Fibroblast of lung (primary cell): ENCODE measurements at places on chromosomes 4 and X.
A peak's percentile ranks its signal among the peaks of the same experiment; 100 is the strongest.

GRCh38 chr4:5198656-5199541 lies 147.6 kb downstream of the STK32B start:
- DNase-seq: no peak

DNA sequence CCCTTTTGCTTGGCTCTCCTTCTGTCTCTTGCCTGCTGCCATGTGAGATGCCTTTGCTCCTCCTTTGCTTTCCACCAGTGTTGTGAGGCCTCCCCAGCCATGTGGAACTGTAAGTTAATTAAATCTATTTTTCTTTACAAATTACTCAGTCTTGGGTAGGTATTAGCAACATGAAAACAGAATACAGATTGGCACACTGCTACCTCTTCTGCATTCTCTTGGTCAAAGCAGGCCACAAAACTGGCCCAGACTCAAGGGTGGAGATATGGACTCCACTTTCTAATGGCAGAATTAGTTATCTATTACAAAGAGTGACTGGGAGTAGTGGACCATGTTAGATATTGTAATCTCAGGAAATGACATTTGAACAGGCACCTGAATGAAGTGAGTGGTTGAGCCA lies 21.5 kb upstream of the CCDC149 start:
- no peak for DNase-seq

GRCh38 chrX:48569958-48570357 lies 4.3 kb upstream of the RBM3 start:
- DNase-seq: no peak

- peak; percentile 91 for DNase-seq
Measured at GRCh38 chr4:119659576-119659975, 31.0 kb upstream of the PDE5A start.

GRCh38 chrX:150736475-150736874 lies 43.3 kb downstream of the MTMR1 start:
- no peak for DNase-seq

DNA sequence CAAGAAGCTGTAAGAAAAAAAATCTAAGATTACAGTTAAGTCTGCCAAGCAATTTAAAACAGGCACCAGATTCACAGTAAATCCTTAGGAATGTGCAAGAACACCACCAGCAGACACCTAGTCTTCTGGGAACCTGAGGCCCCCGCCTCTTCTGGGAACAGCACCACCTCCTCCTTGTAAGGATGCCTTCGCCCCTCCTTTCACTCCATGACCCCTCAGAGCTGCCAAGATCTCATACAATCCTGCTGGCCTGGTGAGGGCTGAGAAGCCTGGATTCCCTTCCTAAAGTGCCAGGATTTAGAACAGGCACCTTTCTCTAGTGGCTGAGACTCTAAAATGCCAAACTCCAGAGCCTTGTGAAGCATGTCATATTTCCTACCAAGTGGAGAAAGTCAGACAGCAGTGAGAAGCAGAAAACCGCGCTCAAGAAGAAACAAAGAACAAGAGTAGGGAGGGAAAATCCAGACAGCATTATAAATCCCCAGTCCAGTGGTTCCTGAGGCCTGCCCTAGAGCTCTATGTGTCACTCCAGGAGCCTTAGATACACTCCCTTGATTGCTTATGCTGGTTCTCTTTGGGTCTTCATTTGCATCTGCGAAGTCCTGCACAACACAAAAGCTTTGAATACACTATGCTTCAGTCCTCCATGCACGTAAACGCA lies 166.4 kb downstream of the TSPAN5 start:
- DNase-seq: no peak

GRCh38 chr4:4771160-4771559 lies 88.3 kb upstream of the MSX1 start:
- DNase-seq: no peak

GRCh38 chr4:96352051-96352517 lies 512.2 kb downstream of the PDHA2 start:
- DNase-seq: peak; percentile 25

GRCh38 chr4:8765631-8766590 lies 105.7 kb downstream of the HMX1 start:
- no peak for DNase-seq

DNA sequence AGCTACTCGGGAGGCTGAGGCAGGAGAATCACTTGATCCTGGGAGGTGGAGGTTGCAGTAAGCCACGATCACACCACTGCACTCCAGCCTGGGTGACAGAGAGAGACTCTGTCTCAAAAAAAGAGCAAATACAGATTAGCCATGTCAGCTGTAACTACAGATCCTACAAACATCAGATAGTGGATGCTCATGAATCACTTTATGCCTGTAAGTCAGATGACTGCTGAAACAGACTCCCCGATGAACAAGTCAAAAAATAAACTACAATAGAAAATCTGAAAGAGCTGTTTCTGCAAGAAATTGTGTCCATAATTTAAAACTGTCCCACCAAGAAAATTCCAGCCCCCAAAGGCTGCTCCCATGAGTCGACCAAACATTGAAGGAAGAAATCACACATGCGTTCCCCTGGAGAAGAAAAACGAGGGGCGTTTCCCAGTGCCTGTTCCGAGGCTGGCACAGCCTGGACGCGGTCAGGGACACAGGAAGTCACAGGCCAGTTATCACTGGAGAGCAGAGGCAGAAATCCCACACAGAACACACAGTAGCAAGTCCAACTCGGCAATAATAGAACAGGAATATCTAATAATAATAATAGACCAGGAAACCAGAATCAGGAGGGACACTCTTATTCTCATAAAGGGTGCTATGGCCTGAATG lies 30.0 kb upstream of the GTPBP6 start:
- DNase-seq: no peak

GRCh38 chrX:71367396-71367795 lies 1.2 kb downstream of the TAF1 start:
- DNase-seq: no peak

DNA sequence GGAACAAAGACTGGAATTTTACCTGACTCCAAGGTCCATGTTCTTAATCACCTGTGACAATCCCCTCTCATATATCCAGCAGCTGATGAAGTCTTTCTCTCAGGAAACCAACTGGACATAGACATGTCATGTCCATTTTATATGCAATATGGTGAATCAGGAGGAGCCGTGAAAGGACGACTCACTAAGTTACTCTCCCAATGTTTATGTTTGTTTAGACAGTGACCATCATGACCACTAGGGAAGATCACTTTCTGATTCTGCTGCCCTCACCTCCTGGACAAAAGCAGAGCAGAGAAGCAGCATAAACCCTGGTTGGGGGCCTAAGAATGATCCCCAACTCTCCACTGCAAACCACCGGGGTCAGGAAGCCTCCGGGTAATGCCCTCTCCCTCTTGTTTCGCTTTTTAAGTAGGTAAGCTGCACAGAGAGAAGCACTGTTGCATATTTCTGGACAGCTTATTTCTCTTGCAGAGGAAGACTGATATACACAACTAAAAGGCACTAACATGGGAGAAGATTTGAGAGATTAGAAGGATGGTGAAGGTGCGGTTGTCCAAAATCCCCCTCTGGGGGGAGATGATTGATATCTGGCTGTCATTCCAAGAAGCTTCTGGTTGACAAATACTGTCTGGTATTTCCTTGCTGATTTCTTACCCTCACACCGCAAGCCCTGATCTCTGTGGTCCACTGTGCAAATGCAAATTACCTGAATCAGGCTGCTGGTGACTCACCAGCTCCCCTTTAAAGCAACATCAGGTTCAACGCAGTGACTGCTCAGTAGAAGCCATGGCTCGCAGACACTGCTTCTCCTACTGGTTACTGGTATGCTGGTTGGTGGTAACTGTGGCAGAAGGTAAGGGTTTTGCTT lies at the start of gene ODAPH:
Gene ODAPH, plus strand, starts transcription at position 773 of the 871 bp plus-strand sequence. Its CDS starts 17 bp downstream, at position 790.
- peak; percentile 92 for DNase-seq

DNA sequence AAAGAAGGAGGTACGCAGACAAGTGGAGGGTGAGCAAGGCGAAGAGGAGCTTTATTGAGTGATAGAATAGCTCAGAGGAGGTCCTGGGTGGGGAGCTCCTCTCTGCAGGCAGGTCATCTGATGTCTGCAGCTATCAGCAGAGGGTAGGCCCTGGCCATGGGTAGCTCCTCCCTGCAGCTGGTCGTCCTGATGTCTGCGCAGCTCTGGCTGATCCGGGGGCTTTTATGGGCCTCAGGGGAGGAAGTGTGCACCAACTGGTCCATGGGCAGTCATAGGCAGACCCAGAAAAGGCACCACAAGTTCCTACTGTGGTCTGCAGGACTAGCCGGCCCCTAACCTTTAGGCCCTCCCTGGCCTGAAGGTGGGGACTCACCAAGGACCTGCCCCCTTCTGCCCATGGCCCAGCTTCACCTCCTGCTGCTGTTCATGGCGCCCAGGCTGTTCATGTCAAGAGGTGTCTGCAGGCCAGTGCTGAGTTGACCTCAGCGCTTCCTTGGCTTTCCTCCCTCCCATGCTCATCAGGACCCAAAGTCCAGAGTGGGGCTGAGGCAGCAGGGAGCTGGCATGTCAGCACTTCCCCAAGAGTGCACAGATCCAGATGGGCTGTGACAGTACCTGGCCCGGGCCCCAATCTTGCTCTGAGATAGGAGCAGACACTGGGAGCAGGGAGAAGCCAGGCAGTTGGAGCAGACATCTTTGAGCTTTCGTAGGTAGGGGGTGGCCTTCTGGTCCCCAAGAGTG lies 46.1 kb downstream of the ARAP2 start:
- DNase-seq: no peak

GRCh38 chr4:1494416-1495315 lies 88.4 kb upstream of the NKX1-1 start:
- DNase-seq: no peak

- DNase-seq: no peak
Measured at GRCh38 chrX:69067841-69068240, 97.4 kb downstream of the PJA1 start.

DNA sequence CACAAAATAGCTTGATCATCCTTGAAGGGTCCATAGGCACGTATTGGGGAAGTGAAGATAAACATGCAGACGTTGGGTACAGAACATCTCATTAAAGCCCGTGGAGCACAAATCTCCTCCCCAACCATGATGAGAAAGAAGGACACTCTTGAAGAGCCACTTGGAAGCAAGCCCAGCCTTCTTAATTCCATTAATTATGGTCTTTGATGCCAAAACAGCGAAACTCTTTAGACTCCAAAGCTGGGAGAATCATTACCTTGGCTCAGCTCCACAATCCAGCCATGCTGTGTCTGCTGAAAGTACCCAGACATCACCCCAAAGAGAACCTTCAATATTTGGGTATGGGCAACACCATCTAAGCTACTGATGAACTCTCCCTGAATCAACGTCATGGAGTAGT lies 169.0 kb upstream of the MBNL3 start:
- DNase-seq: no peak

GRCh38 chr4:98937986-98938720 lies 9.2 kb upstream of the EIF4E start:
- DNase-seq: peak; percentile 23

DNA sequence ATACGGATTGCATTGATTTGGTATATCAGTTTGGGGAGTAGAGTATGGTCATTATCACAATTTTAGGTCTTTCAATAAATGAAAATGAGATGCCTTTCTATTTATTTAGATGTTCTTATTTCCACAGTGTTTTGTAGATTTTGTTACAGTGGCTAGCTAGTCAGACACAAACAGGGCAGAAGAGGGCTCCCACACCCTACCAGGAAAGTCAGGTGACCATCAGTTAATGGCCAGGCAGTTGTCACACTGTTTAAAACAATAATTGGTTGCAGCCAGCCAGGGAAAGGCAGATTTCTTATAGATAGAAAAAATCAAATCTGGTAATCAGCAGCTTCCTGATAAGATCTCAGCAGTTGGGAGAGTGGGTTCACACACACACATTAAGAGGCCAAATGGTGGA lies 57.2 kb downstream of the UGT2B17 start:
- no peak for DNase-seq

DNA sequence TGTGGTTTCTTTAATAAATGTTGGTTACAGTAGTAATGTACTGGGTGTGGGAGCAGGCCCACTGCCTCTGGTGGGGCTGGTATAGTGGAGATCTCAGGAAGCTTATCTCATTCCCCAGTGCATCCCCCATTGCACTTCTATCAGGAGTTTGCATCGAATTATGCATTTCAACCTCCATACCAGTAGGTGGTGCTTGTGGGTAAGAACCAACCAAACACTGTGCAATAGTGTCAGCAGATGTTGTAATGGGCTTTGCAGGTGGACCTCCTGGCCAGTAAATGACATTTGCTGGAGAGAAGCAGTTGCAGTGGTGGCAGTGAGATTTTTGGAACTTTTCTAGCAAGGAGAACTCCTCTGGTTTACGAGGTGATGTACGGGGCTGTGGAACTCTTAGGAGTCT lies 150.6 kb downstream of the POU3F4 start:
- DNase-seq: no peak

- DNase-seq: peak; percentile 27
Measured at GRCh38 chr4:142925161-142925560, 79.1 kb upstream of the INPP4B start.

DNA sequence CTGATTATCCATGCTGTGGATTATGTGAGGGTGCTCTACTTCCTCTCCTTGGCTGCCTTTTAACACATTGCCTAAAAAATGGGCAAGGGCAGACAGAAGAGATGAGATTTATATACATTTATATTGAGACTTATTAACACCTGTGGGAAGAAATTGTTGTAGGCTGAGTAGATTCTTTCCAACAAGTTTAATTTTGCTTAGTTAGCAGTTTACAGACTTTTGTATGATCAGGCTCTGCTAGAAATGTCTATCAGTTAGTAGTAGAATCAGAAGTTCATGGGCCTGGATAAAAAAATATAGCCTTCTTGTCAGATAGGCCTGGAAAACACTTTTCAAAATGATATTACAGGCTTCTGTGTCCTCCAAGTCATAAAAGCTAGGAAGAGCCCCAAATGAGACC lies 111.3 kb upstream of the LEF1 start:
- DNase-seq: no peak

GRCh38 chr4:145845118-145845517 lies 93.5 kb downstream of the ZNF827 start:
- no peak for DNase-seq

DNA sequence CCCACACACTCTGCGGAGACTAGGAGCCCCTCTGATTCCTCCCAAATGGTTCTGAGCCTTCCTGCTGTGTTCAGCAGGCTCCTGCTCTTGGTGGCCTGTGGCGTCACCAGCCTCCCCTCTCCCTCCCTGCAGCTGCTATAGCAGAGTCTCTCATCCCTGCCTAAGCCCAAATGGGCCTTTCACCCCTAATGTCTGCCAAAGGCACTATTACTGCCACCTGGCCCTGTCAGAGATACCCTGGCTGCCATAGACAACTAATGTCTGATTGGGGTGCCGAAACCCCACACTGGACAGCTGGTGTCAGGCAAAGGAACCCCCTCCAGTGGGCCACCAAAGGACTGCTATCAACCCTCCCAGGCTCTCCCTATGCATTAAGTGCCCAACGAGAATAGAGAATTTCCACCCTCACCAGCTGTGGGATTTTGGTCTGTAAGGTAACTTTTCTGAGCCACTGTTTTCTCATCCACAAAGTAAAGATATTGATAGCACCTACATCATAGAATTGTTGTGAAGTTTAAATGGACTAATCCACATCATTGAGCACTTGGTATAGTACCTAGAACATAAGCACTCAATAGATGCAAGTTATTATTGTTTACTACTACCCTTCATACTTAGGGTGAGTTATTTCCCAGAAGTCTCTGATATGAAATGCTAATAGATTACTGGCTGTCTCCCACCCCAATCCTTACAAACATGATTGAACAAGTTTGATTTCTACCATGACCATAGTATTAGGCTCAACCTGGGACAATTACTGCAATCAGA lies 421.3 kb downstream of the MID1IP1 start:
- DNase-seq: no peak
